ENCODE measurements at places on chromosomes 16 and 17.

DNA sequence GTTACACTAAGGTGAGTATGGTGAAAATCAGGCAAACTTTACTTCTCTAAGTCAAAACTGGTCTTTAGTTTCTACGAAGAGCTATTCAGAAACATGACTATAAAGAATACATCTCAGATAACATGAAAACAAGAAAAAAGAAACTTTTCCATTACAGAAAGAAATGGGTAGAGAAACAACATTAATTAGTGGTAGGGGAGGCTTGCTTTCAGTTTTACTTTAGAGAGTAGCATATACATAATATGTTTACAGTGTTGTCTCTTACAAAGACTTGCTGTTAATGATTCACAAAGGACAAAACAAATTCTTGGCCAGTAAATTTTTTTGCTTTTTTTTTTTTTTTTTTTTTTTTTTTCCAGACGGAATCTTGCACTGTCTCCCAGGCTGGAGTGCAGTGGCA, 34.2 kb downstream of the CRLF3 start:
- DNase-seq, result no peak

GRCh38 chr16:77744141-77744540, 21.8 kb downstream of the NUDT7 start:
- DNase-seq, result no peak

- DNase-seq, result no peak
Measured at GRCh38 chr16:3578610-3579551, 1.7 kb upstream of the NLRC3 start.

DNA sequence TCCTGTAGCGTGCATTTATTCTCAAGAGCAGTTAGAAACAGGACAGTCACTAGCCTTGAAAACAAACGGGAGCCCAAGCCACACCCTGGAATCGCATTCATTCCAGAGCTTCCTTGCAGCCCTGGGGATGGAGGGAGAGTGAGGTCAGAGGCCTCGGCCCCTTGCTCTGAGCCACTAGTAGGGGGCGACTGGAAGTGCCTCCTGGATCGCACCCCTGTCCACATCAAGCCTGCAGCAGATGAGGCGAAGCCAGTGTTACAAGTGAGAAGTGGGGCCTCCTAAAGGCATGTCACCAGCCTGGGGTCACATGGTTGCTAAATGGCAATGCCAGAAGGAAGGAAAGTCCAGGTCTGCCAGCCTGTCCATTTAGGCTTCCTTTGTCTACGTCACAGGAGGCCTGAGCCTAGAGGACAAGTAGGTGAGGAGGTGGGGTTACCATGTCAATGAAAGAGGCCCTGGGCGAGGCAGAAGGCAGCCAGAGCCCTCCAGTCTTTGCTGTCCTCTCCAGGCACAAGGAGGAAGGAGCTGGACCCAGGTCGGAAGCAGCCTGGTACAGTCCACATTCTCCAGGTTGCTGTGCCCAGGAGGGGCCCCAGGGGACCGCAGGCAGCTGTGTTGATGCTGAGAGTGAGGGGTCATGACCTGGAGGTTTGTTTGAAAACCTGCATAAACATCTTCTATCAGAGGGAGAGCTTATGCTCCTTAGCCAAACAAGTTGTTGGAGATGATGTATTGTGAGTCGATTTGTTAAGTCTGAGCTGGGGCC, 3.0 kb upstream of the RCVRN start:
- DNase-seq, result no peak

DNA sequence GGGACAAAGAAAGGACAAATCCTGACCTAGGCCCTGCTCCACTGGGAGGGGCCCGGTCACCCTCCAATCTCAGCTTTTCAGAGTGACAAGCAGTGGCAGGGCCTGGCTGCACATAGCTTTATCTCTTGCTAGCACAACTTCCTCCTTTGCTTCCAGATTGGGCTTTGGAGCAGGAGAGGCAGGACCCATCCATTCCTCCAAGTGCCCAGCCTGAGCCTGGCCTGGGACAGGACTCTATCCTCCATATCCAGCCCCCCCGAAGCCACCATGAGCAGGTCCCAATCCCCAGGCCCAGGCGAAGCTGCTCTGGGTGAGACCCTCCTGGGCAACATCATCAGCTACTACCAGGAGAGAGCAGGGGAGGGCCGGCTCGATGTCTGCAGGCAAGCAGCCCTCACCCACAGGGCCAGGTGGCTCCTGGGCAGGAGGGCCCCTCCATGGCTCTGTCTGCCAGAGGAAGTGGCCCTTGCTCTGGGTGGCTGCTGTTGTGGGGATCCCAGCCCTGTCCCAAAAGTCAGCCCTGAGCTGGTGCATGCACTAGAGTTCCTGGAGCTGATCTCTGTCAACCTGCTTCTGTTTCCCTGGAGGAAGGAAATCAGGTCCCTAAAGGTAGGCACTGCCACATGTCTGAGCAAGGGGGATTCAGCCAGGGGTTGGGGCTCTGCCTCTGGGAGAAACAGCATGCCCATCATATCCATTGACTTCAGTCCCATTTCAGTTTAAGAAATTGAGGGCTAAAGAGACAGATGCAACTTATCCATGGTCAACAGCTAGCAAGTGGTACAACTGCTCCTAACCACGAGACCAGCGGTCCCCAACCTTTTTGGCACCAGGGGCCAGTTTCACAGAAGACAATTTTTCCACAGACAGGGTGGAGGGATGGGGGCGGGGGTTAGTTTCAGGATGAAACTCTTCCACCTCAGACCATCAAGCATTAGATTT, 58.9 kb downstream of the TK2 start:
- no peak for DNase-seq

DNA sequence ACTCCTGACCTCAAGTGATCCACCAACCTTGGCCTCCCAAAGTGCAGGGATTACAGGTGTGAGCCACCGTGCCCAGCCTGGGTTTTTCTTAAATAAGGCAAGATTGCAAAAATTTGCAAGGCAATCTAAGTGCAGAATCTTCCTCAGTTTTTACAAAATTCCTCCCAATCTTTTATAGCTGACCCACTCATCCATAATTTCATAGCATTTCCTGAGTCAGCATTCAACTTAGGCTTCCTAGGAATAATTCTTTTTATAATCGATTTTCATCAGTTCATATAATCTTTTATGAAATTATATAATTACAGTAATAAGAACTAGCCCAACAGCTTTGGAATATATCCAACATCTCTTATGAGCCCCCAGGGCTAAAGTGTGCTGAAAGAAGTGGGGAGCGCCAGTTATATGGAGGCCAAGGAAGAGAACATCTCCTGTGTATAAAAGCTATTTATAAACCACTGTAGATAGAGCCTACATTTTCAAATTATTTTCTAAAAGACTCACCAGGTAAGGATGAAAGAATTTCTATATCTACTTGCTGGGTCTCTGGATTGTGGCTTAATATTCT, 14.8 kb downstream of the COIL start:
- DNase-seq, result no peak

GRCh38 chr17:50631908-50632571, 2.6 kb upstream of the ABCC3 start:
- no peak for DNase-seq

GRCh38 chr17:16477255-16477654, 14.7 kb downstream of the LRRC75A start:
- no peak for DNase-seq

DNA sequence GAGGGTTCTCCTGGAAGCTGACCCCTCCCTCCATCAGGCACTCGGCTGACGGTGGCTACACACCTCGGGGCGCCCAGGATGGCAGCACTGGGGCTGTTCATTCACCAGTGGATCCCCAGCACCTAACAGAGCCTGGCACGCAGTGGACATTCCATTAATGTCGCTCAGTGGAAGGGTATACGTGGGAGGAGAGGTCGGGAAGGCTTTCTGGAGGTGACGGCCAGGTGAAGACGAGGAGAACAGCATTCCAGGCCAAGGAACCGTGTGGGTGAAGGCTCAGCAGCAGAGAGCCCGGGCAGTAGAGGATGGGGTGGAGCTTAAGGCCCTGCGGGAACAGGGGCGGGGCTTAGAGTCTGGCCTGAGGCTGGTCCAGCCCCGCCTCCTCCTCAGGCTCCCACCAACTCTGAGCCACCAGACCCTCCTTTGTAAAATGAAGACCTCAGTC, 2.5 kb upstream of the HS3ST6 start:
- DNase-seq, result no peak

Measured in heart left ventricle (tissue), 16 donors.